ENCODE measurements at places on chromosomes 2 and 18.

GRCh38 chr18:6022845-6023244 is 127.5 kb upstream of the TMEM200C start:
- no peak for DNase-seq

GRCh38 chr2:18763338-18763737 is 174.0 kb upstream of the NT5C1B start:
- DNase-seq = no peak

DNA sequence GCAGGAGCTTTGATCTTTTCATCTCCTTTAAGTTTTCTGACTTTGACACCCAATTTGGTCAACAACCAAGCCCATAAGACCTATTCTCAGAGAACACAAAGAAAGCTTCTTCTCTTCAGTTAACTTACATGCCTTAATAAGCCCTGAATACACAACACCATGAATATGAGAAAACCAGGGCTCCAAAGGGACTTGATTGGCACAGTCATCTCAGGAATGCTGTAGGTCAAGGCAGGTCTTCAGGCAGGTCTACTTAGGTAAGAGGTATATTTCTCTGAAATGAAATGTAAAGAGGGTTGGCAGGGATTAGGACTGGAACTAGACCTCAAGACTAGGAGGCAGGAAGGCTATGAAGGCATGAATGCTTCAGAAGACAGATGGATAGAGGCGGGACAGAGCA is 24.4 kb upstream of the EIF2AK3 start:
- no peak for DNase-seq

DNA sequence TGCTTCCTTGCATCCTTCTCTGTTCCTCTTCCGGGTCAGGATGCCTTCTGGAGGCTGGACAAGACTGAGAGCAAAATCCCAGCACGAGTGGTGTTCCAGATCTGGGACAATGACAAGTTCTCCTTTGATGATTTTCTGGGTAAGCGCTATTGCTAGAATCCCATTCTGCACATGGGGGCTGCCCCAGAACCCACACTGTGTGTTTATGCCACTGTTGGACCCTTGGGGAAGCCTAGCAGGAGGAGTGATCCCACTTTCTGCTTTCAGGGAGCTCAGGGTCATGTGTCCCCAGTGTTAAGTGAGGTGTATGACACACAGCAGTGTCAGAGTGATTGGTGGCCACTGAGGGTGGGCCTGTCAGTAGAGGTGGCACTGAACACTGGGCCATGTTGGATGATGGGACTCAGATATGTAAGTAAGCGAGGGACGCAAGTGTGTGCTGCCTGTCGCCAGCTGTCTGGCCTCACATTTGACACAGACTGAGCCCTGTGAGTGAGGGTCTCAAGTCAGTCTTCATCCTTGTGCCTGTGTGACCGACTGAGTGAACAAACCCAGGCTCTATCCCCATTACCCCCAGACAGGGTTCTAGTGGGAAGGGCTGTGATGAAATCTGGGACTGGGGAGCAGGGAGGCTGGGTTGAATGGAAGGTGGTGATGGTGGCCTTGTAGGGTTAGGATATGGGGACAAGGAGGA is 220.9 kb downstream of the DYSF start:
- DNase-seq = no peak

DNA sequence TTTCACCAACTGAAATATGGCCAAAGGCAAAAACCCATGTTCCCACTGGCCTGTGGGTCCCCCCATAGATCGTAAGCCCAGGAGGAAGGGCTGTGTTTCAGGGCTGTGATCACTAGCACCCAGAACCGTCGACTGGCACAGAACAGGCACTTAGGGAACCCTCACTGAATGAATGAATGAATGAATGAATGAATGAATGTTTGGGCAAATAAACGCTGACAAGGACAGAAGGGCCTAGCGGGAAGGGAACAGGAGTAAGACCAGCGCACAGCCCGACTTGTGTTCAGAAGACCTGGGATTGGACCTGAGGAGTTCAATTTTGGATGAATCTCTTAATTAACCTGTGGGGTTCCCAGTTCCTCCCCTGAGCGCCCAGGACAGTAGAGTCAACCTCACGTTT is 76.2 kb downstream of the TPO start:
- no peak for DNase-seq

GRCh38 chr2:54490863-54491262 is 34.7 kb downstream of the SPTBN1 start:
- DNase-seq = no peak

DNA sequence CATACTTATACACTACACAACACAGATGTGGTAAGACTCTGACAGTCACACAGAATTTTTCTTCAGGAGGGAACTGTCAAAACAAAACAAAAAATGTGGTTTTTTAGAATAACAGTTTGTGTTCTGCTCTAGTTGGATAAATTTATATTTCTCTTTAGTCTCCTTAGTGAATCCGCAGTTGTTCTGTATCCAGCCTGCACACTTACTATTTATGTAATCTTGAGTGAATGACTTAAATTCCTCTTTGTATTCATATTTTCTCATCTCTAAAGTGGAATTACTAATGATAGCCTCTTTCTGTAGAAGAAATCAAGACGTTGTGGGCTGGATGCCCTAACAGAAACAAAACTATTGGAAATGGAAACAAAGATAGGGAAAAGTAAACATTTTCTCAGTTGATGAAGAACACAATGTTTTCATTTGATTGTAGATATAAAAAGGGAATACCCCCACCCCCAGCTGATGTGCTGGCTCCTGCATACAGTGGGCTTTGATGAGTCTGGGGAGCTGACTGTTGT is 375.2 kb downstream of the TRIB2 start:
- no peak for DNase-seq

GRCh38 chr18:41324934-41325333 is 630.1 kb upstream of the PIK3C3 start:
- DNase-seq = no peak

- peak; percentile 49 for DNase-seq
These were observed 1.8 kb downstream of the SP3 start for GRCh38 chr2:173963323-173963816.

- DNase-seq = no peak
These were observed 83.6 kb downstream of the MRPS9 start for GRCh38 chr2:105121434-105121833.

DNA sequence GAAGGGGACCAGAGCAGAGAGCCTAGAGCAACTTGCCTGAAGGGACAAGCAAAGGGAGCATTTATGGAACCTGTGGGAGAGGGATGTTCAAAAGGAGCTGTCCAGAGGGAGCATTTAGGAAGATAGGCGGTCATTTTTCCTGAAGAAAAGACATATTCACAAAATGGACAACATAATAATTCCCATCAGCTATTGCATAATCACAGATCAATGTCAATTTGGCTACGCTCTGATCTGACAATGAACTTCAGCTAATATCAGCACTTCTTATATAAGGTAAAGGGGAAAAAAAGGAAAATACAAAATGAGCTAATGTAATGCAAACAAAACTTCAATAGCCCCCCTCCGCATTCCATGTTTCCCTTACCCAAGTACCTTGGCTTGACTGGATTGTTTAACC is 291.1 kb upstream of the CDH7 start:
- no peak for DNase-seq

DNA sequence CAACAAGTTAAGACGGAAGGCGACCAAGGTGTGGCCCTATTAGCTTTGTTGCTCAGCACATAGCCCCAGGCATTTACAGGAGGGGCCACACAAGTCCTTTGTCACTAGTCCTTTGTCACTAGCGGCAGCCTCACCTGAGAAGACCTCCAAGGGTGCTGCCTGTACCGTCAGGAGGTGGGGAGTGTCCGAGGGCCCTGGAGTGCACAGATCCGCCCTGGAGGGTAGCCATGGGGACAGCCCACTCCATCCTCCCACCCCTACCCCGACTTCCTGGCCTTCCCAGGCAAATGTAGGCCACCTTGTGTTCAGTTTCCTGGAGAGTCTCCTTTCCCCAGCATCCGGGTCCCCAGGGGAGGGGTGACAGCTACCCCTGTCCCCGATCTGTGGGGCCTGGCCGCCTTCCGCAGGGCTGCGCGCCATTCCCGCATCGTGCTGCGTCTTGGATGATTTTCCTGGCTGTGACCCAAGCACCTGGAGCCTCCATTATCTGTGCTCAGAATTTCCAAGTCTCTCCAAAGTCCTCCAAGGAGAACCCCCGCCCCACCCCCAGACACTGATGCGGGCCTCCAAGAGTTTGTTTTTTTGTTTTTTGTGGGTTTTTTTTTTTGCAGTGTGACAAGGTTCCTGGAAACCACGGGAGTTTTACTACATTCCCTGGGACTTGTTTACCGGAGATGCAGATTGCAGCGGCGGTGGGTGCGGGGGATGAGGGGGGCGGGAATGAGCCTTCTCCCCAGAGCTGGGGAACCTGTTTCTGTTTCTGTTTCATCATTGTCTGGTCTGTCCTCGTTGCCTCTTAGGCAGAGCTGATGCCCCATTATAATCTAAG is 28.6 kb downstream of the TEX44 start:
- peak; percentile 69 for DNase-seq

- no peak for DNase-seq
These were observed 201.0 kb downstream of the RIT2 start for GRCh38 chr18:42914476-42914875.
